Stimulated activated CD4-positive, alpha-beta T cell treated with anti-CD3 and anti-CD28 coated beads, Interleukin-4, amount 100 ng/mL, for 48 hours (primary cell): ENCODE measurements at places on chromosomes 7 and 10.

- DNase-seq, result no peak
Observed at GRCh38 chr10:70430493-70431445, 10.7 kb downstream of the NODAL start.

DNA sequence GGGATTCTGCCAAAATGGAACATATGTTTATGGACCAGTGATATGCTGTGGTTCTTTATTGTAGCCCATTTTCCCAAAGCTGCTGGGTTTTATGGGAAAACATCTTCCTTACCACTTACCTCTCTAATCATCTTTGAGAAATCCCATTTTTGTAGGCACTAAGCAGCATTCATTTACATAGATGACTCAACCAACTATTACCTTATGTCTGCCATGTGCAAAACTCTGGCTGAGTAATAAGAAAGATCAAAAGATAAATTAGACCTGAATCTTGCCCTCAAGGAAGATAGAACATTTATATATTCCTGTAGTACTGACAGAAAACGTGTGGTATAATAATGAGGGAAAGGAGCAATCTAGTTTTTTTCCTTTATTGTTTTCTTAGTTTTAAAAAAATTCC is 24.3 kb downstream of the CBLL1 start:
- DNase-seq, result no peak

DNA sequence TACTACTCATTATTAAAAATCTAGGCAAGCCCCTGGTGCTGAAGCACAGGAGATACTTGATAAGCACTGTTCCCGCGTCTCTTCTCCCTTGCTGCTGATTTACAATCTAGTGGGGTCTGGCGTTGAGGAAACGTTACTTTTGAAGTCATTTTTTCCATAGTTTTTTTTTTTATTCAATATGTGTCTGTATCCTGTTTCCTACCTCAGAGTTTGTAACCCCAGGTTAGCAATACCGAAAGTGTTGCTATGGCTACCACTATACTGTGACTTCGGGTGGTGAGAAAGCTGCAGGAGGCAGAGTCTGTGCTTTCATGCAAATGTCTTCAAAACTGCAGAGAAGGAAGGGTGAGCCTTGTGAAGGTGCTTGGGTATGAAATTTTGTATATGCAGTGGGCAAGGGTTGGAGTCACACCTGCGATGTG is 458.8 kb upstream of the GHITM start:
- no peak for DNase-seq

- DNase-seq, result no peak
Observed at GRCh38 chr7:47179812-47180515, 401.9 kb downstream of the TNS3 start.

DNA sequence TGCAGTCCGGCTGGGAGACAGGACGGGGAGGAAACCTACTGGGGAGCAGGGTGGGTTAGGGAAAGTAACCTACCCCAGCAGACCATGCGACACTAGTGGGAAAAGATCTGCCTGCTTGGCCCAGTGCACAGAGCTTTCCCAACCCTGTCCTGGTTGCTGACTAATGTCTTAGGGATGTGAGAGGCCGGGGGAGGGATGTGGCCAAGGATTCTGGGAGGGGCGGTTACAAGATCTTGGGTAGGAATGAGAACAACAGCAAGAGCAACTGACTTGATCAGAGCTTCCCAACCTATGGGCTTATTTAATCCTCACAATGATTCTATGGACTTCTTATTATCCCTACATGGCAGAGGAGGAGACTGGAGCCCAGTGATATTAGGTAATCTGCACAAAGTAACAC is 24.0 kb upstream of the EIF5AL1 start:
- DNase-seq, result no peak

- DNase-seq, result peak; percentile 80
Observed at GRCh38 chr10:101830322-101831168, 12.3 kb upstream of the OGA start.

DNA sequence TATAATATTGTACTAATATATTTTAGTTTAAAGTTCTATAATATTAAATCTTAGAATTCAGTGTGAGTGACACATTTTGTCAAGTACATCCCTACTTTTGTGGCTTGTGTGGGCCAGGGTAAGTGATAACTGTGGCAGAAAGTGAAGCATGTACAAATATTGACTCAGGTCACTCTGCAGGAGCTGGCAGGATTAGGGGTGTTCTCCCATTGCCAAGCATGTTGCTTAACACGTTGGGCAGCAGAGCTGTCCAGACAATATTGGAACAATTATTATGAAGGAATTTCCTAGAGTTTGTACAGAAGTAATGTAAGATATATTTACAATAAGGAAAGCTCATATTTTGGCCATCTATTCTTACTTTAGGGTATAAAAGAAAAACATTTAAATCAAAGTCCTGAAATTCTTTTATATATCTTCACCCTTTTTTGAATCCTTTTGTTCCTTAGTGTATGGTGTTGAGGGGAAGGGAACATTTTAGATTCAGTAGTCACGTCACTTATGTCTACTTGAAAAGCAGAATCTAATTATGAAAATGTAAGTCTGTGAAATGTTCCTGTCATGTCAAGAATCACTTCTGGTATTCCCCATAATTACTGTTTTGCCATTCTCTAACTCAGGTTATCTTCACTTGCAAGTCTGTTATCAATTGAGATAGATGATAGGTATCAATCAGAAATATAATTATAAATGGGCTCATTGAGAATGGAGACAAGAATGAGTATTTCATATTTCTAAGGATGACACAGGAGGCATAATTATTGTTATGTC is 4.0 kb downstream of the HDAC9 start:
- DNase-seq, result no peak

- no peak for DNase-seq
Observed at GRCh38 chr10:32461203-32461602, 15.3 kb downstream of the CCDC7 start.

GRCh38 chr7:29538389-29538788 is 25.2 kb upstream of the PRR15 start:
- no peak for DNase-seq

- no peak for DNase-seq
Observed at GRCh38 chr10:11887381-11888227, 64.4 kb downstream of the PROSER2 start.

DNA sequence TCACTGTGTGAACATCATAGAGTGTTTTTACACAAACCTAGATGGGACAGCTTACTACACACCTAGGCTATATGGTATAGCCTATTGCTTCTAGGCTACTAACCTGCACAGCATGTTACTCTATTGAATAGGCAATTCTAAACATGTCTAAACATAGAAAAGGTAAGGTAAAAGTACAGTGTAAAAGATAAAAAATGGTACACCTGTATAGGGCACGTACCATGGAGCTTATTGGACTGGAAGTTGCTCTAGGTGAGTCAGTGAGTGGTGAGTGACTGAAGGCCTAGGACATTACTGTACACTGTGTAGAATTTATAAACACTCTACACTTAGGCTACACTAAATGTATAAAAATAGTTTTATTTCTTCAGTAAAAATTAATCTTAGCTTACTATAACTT is 182.0 kb upstream of the THSD7A start:
- no peak for DNase-seq

- DNase-seq, result no peak
Observed at GRCh38 chr7:94355454-94355853, 39.2 kb upstream of the COL1A2 start.

DNA sequence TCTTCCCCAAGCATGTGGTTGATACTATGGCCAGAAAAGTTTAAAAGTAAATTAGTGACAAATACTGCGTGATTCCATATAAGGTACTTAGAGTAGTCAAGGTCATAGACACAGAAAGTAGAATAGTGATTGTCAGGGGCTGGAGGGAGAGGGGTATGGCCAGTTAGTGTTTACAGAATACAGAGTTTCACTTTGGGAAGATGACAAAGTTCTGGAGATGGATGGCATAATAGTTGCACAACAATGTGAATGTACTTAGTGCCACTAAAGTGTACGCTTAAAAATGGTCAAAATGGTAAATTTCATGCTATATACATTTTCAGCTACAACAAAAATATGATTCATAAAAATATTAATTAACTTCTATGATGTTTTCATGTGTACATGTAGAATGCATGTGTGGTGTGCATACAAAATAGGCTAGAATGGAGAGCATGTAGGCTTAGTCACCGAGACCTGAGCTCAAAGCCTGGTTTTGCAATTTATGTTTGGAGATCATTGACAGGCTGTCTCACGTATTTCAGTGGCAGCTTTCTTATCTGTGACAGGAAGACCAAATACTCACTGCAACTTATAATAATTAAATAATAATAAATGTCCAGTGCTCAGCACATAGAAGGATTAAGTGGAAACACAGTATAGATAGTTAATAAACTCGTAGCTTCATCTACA is 625.6 kb downstream of the SUGCT start:
- no peak for DNase-seq

GRCh38 chr10:126250045-126250444 is 138.2 kb downstream of the ADAM12 start:
- DNase-seq, result no peak

- DNase-seq, result no peak
Observed at GRCh38 chr7:138243430-138243829, 167.2 kb downstream of the AKR1D1 start.

DNA sequence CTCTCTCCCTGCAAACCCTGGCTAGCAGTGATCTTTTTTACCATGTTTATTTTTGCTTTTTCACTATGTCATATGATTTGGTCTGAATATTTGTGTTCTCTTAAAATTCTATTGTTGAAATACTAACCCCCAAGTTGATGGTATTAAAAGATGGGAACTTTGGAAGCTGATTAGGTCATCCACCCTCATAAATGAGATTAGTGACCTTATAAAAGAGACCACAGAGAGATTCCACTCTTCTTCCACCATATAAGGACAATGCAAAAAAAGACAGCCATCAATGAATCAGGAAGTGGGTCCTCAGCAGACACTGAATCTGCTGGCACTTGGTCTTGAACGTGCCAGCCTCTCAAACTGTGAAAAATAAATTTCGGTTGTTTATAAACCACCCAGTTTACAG is 112.8 kb upstream of the KCND2 start:
- no peak for DNase-seq
